RCC 7860 (cell line): ENCODE measurements at places on chromosomes 2 and 18.

DNA sequence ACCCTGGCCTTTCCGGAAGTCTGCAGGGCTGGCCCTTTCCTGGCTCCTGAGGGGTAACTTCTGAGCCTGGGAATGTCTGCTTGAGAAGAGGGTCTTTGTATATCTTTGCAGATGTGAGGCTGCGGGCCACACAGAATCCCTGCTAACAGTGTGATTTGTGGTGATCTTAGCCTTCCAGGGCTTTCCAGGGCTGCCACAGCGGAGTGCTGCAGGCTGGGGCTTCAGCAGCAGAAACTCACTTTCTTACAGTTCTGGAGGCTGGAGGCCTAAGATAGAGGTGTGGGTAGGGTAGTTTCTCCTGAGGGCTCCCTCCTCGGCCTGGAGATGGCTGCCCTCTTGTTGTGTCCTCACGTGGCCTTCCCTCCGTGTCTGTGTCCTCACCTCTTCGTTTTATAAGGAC lies 294.7 kb upstream of the HS6ST1 start:
- DNase-seq, result no peak

- DNase-seq, result no peak
These were observed 90.5 kb upstream of the ALKAL2 start for GRCh38 chr2:378364-378763.

GRCh38 chr2:129903586-129904425 lies 75.7 kb upstream of the RAB6C start:
- no peak for DNase-seq

- no peak for DNase-seq
These were observed 86.8 kb downstream of the GULP1 start for GRCh38 chr2:188378371-188378950.

GRCh38 chr18:50297621-50298442 lies 10.3 kb upstream of the CXXC1 start:
- DNase-seq, result no peak

DNA sequence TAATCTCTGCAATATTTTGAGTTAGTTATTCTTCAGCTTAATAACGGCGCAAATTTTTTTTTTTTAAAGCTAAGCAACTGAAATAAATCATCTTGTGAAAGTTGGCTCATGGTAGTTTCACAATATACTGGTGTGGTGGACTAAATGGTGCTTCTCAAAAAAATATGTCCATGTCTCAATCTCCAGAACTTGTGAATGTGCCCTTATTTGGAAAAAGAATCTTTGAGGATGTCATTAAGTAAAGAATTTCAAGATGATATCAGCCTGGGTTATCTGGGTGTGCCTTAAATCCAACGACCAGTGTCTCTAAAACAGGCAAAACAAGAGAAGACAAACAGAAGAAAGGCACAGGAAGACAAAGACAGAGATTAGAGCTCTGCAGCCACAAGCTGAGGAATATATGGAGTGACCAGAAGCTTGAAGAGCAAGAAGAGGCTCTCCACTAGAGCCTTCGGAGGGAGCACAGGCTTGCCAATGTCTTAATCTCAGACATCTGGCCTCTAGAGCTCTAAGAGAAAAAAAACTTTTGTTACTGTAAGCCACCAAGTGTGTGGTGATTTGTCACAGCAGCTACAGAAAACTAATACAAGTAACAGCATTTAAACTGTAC lies 71.4 kb downstream of the HNMT start:
- no peak for DNase-seq

GRCh38 chr2:31736695-31737454 lies 156.1 kb upstream of the SRD5A2 start:
- DNase-seq, result no peak

GRCh38 chr2:109436610-109437225 lies 177.0 kb downstream of the SEPTIN10 start:
- DNase-seq, result no peak

GRCh38 chr2:145067549-145068030 lies 547.7 kb upstream of the ZEB2 start:
- DNase-seq, result no peak

GRCh38 chr18:43992741-43993140 lies 687.9 kb upstream of the SETBP1 start:
- DNase-seq, result no peak

GRCh38 chr18:46727177-46727576 lies 29.7 kb downstream of the ST8SIA5 start:
- no peak for DNase-seq

GRCh38 chr2:5148392-5149085 lies 543.6 kb upstream of the SOX11 start:
- DNase-seq, result no peak

DNA sequence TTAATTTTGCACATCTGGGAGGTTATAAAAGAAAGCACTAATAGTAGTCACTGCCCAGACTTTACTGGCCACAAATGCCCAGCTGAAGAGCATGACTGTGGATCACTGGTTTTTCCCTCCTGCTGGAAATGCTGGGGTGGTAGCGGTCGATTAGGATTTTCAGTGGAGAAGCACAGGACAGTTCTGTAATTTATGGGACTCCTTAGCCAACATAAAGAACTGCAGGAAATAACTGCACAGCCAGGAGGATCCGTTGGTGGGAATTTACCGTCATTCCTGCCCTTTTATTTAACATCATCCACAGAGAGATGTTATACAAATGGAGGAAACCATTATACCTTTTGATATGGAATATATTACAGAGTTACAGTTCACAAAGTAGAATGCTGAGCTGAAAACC lies 61.5 kb downstream of the TNFRSF11A start:
- DNase-seq, result no peak

- DNase-seq, result no peak
These were observed 78.3 kb downstream of the MBP start for GRCh38 chr18:77054288-77054605.

GRCh38 chr2:32824070-32824809 lies 122.5 kb upstream of the LTBP1 start:
- no peak for DNase-seq

DNA sequence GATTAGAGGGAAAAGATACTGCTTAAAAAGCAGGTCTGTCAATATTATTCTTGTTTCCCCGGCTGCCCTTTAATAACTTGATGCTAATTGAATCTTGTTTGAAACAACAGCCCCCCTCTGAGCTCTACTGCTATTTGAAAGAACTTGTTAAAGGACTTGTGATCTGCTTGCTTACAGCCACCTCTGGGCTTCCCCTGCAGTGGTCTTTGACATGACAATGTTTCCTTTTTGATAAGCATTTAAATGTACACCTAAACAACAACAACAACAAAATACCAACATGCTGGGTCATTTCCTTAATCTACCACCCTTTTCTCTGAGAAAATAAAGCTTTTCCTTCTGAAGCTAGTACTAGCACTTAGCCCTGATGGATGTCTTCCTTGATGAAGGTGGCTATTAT lies 3.9 kb downstream of the HOXD1 start:
- no peak for DNase-seq

DNA sequence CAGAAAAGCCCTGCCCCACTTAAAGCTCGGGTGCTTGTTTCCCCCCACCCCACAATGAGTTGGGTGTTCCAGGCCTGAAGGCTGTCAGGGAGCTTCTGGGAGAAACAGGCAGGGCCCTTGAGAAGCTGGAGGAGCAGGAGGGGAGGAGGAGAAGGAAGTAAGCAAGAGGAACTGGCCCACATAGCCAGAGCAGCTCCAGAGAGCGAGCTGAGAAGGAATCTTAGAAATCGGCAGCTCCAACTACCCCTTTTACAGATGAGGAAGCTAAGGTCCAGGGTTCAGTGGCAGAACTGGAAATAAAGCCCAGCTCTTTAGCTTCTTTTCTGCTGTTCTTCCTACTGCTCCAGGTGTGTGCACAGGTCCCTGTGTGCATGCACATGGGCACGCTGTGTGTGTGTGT lies 12.7 kb upstream of the KCNK3 start:
- DNase-seq, result no peak

DNA sequence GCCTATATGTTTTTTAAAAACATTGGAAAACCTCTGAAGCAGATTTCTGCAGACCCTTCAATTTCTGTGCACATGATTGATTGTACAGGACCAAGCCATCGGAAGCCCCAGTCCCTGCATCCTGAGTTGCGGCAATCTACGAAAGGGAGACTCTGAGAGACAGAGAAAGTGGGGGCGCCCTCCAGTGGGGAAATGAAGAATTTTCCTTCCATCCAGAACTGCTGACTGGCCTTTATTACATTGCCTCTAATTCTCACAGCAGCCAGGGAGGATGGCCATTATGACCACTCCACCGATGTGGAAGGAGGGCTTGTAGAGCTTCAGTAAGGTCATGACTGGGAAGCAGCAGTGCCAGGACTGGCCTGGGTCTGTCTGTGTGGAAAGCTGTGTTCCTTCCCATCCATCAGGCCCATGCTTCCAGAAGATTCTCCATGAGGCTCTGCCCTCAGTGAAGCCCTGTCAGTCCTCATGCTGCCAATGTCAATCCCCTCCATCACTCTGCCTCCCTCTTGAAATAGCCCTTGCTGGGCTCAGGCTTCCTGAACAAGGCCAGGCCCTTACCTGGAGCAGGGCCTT lies 20.0 kb upstream of the RESP18 start:
- DNase-seq, result peak; percentile 22

DNA sequence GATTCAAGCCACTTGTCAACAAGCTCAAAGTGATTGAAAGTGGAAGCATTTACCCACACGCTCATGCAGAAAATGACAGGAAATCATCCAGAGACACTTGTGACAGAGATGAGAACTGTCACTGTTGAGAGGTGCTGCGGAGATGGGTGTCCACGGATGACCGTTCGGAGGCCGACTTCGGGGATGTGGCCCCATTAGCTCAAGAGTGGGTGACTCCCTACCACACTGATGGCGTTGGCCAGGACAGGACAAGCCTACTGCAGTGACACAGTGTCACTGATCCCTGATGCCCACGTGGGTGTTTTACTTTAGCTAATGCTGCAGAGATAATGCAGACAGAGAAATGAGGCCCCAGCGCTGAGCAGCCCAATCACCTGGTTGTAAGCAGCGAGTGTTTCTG lies 81.5 kb upstream of the YWHAQ start:
- DNase-seq, result no peak

- no peak for DNase-seq
These were observed 79.3 kb downstream of the RHOB start for GRCh38 chr2:20526160-20526559.

GRCh38 chr18:32878436-32878835 lies 105.6 kb upstream of the KLHL14 start:
- no peak for DNase-seq

GRCh38 chr2:146661473-146662096 lies 1183.2 kb upstream of the ACVR2A start:
- DNase-seq, result peak; percentile 46

GRCh38 chr2:109207176-109207575 lies 78.2 kb downstream of the SH3RF3 start:
- no peak for DNase-seq

GRCh38 chr18:62616331-62616805 lies 93.5 kb downstream of the ZCCHC2 start:
- no peak for DNase-seq

- DNase-seq, result no peak
These were observed 9.0 kb downstream of the CDKL4 start for GRCh38 chr2:39234754-39235153.

DNA sequence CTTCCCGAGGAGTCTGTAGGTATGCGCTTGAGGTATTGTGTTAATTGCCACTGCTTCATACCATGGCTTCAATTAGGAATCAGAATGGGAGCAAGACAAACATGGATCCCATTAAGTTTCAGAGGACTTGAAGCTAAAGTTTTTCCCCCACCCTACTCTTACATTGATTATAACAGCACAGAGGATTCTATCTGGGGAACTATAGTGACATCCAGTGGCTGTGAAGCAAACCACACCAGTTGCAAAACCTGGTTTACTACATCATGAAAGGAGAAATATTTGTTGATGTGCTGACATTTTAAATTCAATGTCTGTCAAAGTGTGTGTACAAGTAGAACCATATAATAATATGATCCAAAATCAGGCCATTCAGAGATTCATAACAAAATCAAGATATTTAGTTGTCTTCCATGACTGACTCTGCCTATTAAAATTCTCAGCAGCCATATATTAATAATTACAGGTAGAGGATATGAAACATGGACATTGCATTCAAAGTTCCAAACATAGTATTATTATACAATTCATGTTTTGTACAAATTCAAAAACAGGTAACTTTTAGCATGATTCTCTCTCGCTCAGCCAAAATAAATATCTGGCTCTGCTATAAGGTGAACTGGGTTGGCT lies 82.9 kb downstream of the GRB14 start:
- peak; percentile 53 for DNase-seq

DNA sequence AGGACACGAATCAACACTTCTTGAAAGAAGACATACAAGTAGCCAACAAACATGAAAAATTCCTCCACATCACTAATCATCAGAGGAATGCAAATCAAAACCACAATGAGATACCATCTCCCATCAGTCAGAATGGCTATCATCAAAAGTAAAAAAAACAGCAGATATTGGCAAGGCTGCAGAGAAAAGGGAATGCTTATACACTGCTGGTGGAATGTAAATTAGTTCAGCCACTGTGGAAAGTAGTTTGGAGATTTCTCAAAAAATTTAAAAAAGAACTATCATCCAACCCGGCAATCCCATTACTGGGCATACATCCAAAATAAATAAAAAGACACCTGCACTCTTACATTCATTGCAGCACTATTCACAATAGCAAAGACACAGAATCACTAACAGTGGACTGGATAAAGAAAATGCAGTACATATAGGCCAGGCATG lies 78.7 kb downstream of the GRB14 start:
- peak; percentile 81 for DNase-seq

- no peak for DNase-seq
These were observed 3.5 kb upstream of the NEURL3 start for GRCh38 chr2:96508521-96509113.

DNA sequence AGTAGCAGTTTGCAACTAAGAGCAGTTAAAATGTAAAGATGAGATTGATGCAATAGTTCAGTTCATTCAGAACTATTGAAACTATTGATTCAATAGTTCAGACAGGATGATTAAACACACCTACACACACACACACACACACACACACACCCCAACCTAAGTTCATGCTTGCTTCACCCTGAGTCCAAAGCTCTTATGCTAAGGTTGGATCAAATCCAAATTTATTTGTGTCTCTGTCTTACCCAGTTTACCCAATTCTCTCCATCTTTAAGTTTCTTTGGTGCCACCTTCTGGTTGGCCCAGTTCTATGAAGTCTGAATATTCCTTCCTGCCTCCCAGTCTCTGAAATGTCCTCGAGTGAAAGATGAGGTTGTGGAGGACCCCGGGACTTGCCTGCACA lies 5.1 kb downstream of the SERPINB8 start:
- DNase-seq, result no peak

GRCh38 chr2:5521461-5521860 lies 170.7 kb upstream of the SOX11 start:
- no peak for DNase-seq

- DNase-seq, result no peak
These were observed 1313.2 kb upstream of the NRXN1 start for GRCh38 chr2:52345082-52345481.

- no peak for DNase-seq
These were observed 335.7 kb upstream of the HS6ST1 start for GRCh38 chr2:128654408-128654807.

DNA sequence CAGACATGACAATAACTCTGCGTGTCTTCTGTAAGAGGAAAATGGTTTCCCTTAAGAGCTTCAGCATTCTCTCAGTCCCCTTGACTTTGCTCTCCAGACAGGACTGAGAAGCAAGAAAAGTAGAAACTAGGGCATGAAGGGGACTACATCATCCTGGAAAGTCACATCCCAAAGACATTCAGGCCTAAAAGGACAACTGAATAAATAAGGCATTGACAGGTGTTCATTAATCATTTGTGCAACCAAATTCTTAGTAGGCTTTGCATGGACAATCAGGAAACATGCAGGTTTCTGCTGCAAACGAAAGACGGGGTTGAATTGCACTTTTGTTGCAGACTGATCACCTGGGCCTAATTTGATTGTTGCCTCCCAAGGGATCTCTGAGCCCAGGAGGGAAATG lies 1.2 kb upstream of the SGPP2 start:
- DNase-seq, result no peak
